ENCODE measurements at places on chromosomes 4 and X.

DNA sequence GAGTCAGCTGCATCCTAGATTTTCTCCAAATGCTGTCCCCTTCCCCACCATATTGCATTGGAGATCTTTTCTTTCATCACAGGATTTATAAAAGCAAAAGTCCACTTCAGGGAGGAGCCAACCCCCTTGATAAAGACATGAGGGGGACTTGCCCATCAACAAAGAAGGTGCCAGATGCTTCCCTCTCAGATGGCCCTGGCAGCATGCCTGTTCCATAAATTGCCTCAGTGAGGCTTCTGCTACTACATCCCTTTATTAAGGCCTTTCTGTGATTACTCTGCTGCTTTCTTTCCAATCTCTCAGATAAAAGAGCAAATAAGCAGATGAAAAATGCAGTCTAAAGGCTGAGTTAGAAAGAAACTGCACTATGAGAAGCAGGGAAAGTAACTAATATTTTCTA lies 511.6 kb downstream of the PACRGL start:
- DNase-seq, result no peak

DNA sequence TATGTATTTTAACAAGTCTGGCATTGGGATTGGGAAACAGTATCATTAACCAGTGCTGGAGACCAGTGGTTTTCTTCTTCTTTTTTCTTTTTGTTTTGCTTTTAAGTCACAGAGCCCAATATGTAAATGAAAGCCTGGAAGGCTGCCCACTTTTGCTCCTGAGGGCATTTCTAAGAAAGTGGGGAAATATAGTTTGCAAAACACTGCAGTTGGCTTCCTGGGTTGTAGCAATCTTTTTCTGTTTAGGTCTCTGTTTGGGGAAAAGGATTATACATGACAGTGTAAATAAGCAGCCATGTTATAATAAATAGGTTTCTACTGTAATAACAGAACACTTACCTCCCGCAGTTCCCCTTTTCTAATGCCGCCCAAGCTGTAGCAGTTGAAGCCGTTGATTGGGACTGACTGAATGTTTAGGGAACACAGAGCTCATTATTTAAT lies 105.5 kb downstream of the TMEM164 start:
- no peak for DNase-seq

DNA sequence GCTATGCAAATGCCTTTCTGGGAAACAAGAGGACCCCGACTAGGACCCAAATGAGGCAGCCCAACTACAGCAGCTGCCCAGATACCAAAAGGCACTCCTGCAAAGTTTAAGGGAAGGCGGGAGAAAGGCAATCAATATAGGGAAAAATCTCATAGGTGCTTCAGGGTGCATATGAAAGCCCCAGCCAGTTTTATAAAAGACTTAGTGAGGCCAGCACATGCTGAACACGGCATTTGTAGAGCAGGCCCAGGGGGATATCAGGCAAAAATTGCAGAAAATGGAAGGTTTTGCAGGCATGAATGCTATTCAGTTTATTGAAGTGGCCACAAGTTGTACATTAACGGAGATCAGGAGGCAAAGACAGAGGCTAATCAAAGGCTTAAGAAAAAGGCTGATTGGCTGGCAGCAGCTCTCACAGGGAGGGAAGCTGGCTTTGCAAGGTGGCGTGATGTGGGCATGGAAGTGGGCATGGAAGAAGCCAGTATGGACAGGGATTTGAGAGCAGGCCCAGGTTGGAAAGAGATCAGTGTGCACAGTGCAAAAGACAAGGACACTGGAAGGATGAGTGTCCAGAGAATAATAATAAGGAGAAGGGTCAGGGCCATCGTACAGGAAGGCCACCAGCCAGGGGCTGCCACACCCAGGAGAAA lies 37.7 kb upstream of the UGT2B7 start:
- DNase-seq, result no peak

DNA sequence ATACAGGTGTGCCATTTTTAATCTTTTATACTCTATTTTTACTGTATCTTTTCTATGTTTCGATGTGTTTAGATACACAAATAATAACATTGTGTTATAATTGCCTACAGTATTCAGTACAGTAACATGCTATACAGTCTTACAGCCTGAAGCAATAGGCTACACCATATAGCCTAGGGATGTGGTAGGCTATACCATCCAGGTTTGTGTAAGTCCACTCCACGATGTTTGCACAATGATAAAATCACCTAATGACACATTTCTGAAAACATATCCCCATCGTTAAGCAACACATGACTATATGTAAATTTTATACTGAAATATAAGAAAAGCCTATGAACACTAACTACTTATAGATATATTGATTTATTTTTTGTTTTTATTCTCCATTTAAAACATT lies 48.9 kb upstream of the EXOC1L start:
- DNase-seq, result no peak

- no peak for DNase-seq
These were observed 10.9 kb upstream of the NALF2 start for GRCh38 chrX:69493193-69493592.

GRCh38 chrX:118823263-118824172 lies at the start of gene ZCCHC12:
TSS of gene ZCCHC12 (plus strand) at chrX:118823824. CDS start at chrX:118825245, 1,421 bp downstream.
- no peak for DNase-seq
